C1 segment of cervical spinal cord (tissue), 14 donors: ENCODE measurements at places on chromosomes 3 and 15.

DNA sequence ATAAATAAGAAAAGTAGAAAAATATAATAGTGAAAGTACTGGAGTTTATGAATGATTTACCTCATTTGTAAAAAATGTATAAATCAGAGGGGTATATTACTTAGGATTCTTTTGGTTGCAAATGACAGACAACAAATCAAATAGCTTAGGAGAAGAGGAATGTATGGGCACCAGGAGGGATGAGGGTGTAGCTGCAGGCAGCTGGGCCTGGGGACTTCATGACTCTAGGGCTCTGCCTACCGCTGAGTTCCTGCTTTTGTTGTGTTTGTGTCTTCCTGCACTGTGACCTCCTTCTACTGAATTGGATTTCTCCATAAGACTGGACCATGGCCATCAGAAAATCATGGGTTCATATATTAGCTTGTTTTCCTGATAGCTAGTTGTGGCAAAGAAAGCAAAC, 27.9 kb upstream of the PDE8A start:
- no peak for DNase-seq

DNA sequence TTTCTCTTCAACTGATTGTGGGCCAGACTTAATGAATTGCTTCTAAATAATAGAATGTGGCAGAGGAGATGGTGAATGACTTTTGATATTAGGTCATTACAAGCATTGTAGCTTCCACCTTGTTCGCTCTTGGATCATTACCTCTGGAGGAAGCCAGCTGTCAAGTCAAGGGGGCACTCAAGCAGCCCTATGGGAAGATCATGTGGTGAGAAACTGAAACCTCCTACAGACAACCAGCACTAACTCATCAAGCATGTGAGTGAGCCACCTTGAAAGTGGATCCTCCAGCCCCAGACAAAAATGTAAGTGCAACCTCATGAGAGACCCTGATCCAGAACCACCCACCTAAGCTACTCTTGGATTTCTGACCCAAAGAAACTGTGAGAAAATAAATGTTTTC, 109.8 kb upstream of the TBC1D5 start:
- DNase-seq = no peak

GRCh38 chr15:57044970-57045369, 126.5 kb downstream of the TCF12 start:
- no peak for DNase-seq

GRCh38 chr3:72625602-72626337, 222.5 kb downstream of the SHQ1 start:
- DNase-seq = no peak

GRCh38 chr3:100256731-100257151, 4.1 kb upstream of the TBC1D23 start:
- no peak for DNase-seq

- DNase-seq = no peak
Measured at GRCh38 chr3:69869643-69870042, 129.9 kb upstream of the SAMMSON start.

DNA sequence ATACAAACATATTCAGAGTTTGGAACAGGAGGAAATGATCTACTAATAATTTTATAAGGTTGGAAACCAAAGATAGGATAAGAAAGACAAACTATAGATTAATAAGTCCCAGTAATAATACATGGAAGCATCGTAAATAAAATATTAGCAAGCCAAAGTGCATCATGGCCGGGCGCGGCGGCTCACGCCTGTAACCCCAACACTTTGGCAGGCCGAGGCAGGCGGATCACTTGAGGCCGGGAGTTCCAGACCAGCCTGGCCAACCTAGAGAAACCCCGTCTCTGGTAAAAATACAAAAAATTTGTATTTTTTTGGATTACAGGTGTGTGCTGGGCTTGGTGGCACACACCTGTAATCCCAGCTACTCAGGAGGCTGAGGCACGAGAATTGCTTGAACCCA, 14.9 kb downstream of the MUC4 start:
- no peak for DNase-seq
